Stimulated activated CD4-positive, alpha-beta T cell treated with anti-CD3 and anti-CD28 coated beads, Interleukin-4, amount 100 ng/mL, for 48 hours (primary cell): ENCODE measurements at places on chromosomes 1 and 21.

DNA sequence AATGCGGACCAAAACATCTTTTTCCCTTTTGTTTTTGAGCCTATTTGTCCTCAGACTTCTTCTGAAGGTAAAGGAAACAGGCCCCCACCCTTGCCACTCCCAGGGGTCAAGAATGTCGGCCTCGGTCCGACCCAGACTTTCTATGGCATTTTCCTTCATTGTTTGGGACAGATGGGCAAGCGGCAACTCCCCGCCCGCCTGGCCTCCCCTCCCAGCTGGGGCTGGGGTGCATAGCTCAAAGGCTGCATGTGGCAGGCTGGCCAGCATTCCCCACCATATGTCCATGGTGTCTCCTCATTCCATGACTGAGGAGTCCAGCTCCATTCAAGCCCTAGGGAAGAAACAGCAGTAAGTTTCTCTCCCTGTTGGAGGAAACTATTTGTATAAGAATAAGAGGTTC is 29.4 kb upstream of the TSPEAR start:
- DNase-seq = no peak

DNA sequence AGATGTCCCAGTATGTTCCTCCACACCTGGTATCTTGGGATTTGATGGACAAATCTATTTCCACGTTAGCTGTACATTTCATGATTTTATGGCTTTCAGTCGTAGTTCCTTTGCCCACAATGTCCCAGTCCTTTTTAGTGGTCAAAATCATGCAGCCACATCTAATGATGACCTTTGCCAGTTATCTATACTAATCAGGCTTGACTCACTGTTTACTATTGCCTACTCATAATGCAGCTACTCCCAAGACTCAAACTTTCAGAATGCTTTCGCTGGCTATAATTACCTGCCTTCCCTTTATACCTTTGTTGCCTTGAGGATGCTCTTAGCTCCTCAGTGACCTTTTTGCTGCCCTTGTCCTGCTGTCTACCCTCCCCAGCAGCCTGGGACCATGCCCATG is 6.4 kb downstream of the NOS1AP start:
- DNase-seq = no peak

GRCh38 chr1:61162520-61163258 is 80.3 kb downstream of the NFIA start:
- DNase-seq = no peak

GRCh38 chr1:55938376-55938850 is 641.0 kb downstream of the PLPP3 start:
- DNase-seq = no peak

DNA sequence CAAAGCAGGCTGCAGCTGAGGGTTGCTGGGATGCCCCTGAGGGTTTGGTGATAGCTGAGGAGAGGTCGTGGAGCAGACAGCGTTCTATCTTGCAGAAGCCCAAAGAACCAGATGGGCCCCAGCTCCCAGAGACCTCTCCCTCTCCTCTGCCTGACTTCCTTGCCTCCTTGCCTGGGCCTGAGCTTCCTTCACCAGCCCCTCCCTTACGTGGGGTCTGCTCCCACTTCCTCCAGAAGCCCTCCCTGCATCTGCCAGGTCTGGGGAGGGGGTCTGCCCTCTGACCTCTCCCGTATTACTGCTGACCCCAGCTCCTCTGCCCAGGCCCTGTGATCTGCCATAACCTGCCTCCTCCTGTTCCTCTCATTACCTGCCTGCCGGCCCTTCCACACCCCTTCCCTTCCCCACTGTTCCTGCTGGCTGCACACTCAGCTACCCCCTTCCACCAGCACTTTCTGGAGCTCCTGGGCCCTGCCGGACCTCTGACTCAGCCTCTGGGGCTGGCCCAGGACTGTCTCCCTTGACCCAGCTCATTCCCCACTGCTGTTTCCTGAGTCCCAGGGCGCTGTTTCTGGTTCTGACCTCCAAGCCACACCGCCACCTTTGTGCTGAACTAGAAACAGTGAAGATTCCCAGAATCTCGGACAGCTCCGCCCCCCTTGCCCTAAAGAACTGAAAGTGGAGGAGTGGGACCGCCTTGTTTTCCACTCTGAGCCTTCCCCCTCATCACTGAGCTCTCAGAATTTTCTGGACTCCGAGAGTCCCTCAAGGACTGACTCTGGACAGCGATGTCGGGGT is 237.7 kb upstream of the C1orf174 start:
- DNase-seq = no peak

GRCh38 chr1:210296682-210297081 is 32.0 kb upstream of the HHAT start:
- DNase-seq = no peak

GRCh38 chr1:157969697-157970485 is 23.6 kb upstream of the KIRREL1 start:
- no peak for DNase-seq

- no peak for DNase-seq
These were observed 149.8 kb downstream of the ETS2 start for GRCh38 chr21:38955495-38955894.

- peak; percentile 38 for DNase-seq
These were observed 3.1 kb upstream of the P3R3URF start for GRCh38 chr1:46179138-46180081.

GRCh38 chr1:26711777-26712176 is 16.0 kb downstream of the ARID1A start:
- DNase-seq = no peak

- no peak for DNase-seq
These were observed 314.1 kb downstream of the DISC1 start for GRCh38 chr1:231940701-231941100.

GRCh38 chr21:44423941-44424607 is 31.2 kb upstream of the LRRC3 start:
- no peak for DNase-seq

DNA sequence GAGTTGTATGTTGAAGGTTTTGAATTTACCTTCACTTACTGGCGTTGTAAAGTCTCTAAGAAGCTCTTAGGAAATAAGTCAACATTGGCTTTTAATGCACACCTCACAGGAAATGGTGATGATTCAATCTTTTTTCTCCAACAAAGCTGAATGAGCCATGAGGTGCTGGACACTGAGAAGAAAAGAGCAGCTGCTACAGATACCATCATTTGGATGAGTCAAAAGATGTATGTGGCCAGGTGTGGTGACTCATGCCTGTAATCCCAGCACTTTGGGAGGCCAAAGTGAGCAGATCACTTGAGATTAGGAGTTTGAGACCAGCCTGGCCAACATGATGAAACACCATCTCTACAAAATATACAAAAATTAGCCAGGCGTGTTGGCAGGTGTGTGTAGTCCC is 3.3 kb upstream of the IL23R start:
- peak; percentile 22 for DNase-seq

DNA sequence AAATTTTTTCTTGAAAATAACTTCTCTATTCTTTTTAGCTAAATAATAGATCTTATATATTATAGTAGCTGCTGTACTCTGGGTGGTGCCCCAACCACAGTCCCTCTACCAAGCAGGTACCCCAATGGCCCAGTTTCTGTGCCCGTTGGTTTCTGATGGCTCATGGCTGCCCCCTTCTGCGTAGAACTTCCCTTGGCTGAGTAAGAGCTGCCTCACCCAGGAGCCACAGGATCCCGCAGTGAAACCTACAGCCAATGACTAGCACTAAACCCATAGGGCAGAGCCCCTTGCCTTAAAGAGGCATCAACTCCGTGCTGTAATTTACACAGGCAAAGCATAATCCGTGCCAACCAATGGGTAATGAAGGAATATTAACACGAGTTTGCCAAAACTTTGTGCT is 247.5 kb downstream of the USH2A start:
- no peak for DNase-seq

DNA sequence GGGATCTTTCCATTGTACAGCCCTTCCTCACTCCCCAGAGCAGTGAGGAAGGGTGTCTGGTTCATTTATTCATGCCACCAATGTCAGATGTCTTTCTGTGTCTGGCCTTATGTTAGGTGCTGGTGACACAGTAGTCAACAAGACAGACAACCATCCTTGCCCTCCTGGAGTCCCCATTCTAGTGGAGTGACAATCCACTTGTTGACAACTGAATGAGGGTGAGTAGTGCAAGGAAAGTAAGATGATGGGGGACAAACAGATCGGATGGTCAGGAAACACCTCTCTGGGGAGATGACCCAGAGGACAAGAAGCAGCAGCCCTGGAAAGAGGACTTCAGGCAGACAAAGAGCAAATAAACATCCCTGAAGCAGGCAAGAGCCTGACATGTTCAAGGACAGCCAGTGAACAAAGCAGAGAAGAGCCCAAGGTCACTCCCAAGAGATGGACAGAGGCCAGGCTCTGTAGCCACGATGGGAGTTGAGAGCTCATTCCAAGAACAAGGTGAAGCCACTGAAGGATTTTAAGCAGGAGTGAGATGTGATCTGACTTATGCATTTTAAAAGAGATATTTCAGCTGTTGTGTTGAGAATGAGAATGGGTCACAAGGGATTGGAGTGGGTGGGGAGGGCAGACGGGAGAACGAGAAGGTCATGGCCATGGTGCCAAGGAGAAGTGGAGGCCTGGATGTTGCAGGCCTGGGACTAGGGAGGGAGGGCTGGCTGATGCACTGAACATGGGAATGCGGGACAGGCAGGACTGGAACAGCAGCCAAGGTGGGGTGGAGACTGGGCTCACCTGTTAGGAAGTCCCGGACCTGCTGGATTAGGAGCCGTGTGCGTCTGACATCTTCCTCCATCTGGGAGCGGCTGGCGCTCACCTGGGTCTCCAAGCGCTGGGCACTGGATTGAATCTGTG is 30.2 kb downstream of the LAMB3 start:
- DNase-seq = no peak
